Tibial nerve (tissue), 4 donors: ENCODE measurements at places on chromosomes 16 and 17. TPM values are rescaled to one million over a fixed set of nuclear protein-coding genes. Genes with fewer than 3 reads are reported as not detected.

RAMP2 gene
- total RNA-seq = 113 TPM

ACSM2A gene
- total RNA-seq = not detected

CACNG5 gene
- not detected for total RNA-seq

FAM20A gene
- 36.5 TPM for total RNA-seq

TMEM204 gene
- 47.9 TPM for total RNA-seq

ASPSCR1 gene
- total RNA-seq = 57.9 TPM

SLC47A1 gene
- total RNA-seq = 26.5 TPM

THAP11 gene
- 57.9 TPM for total RNA-seq

TSPAN10 gene
- total RNA-seq = 0.22 TPM

SRSF1 gene
- 92.4 TPM for total RNA-seq

BHLHA9 gene
- total RNA-seq = not detected

LPO gene
- total RNA-seq = not detected

KRTAP1-5 gene
- total RNA-seq = 0.60 TPM

TRAPPC2L gene
- total RNA-seq = 18.0 TPM

PAGR1 gene
- 70.7 TPM for total RNA-seq

SEC14L5 gene
- 13.2 TPM for total RNA-seq

HEATR9 gene
- total RNA-seq = not detected

RHBDF2 gene
- 58.1 TPM for total RNA-seq

MT1H gene
- 2.4 TPM for total RNA-seq

ABCC12 gene
- total RNA-seq = not detected

CYTH1 gene
- total RNA-seq = 81.0 TPM

CYGB gene
- total RNA-seq = 59.2 TPM

SOST gene
- total RNA-seq = not detected
